Mesothelial cell of epicardium (in vitro differentiated cells): ENCODE measurements at places on chromosomes 13 and 19.

GRCh38 chr19:1354970-1355567 lies 28.6 kb upstream of the NDUFS7 start:
- H3K4me3 ChIP-seq, result peak overlapping the region; percentile 75
- no peak for DNase-seq
- H3K4me1 ChIP-seq, result peaks cover 37% of the 10 kb centered on the region
- peak overlapping the region; percentile 86 for H3K27ac ChIP-seq

DNA sequence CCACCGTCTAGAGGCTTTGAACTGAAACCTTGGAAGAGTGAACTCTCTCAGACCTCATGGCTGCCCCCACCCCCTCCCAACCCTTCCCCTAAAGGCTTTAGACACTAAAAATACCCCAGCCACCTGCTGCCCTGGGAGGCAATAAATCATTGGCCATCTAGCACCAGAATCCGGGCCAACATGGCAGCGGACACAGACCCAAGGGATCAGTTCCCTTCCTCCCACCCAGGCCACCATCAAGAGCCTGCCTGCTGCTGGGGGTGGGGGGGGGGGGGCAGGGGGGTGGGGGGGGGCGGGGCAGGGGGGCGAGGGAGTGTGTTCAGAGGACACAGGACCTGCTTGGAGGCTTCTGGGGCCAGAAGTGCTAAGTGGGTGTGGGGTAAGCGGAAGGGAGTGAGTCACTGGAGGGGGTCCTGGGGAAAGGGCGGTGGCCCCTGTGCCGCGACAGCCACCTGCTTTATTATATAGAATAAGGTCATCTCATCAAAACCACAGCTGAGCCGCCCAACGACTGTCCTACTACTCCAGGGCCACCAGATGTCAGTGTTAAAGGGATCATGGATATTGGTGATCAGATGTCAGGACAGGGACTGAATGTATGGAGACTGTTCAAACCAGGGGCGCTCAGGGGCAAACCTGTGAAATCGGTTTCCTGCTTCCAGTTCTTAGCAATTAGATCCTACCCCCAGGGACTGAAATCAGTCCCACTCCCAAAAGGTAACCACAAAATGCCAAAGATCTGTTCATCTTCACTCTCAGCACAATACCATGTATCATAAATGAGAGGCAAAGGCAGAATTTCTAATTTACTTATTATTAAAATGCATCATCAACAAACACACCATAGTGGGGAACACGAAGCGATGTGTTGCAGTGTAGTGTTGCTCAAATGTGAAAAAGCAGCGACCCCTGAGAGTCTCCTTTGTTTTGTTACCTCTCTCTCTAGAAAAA lies 24.3 kb downstream of the ARL11 start:
- no peaks in the 10 kb centered on the region for H3K27me3 ChIP-seq
- no peaks in the 10 kb centered on the region for H3K4me1 ChIP-seq
- no peak for DNase-seq
- peaks cover 8% of the 10 kb centered on the region for H3K36me3 ChIP-seq

DNA sequence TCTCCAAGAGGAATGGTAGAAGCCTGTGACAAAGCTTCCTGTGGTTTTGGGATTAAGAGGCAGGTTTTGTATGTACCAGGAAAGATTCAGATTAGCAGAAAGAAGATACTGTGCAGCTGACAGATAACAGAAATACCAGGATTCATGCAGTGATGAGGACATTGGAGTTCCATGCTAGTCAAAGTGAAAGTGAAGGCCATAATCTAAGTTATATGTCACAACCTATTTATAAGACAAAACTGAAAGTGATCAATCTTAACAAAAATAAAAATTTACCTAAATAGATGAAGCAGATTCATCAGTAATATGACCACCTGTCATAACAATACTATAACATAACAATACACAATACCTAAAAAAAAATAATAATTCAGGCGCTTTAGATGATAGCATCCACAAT lies 1305.2 kb upstream of the PCDH9 start:
- H3K27me3 ChIP-seq, result no peaks in the 10 kb centered on the region
- no peak overlapping the region for H3K4me3 ChIP-seq

GRCh38 chr13:99323488-99323887 lies 16.3 kb upstream of the GPR183 start:
- H3K4me1 ChIP-seq, result peaks cover 21% of the 10 kb centered on the region
- peaks cover 19% of the 10 kb centered on the region for H3K36me3 ChIP-seq
- DNase-seq, result no peak
- no peaks in the 10 kb centered on the region for H3K27me3 ChIP-seq
- no peak overlapping the region for H3K4me3 ChIP-seq

GRCh38 chr13:51739027-51739764 lies 64.8 kb downstream of the DHRS12 start:
- no peaks in the 10 kb centered on the region for H3K27me3 ChIP-seq
- peaks cover 10% of the 10 kb centered on the region for H3K4me1 ChIP-seq
- H3K36me3 ChIP-seq, result peaks cover 3% of the 10 kb centered on the region
- no peak overlapping the region for H3K4me3 ChIP-seq
